ENCODE measurements at places on chromosomes 16 and 17.

- DNase-seq, result peak; percentile 57
Observed at GRCh38 chr16:73047536-73048291, at the start of gene ZFHX3. Gene ZFHX3, minus strand, starts transcription at chr16:73048128. Its CDS starts 87,983 bp downstream, at chr16:72960145.

- DNase-seq, result no peak
Observed at GRCh38 chr17:39054111-39054645, 87.0 kb upstream of the FBXO47 start.

DNA sequence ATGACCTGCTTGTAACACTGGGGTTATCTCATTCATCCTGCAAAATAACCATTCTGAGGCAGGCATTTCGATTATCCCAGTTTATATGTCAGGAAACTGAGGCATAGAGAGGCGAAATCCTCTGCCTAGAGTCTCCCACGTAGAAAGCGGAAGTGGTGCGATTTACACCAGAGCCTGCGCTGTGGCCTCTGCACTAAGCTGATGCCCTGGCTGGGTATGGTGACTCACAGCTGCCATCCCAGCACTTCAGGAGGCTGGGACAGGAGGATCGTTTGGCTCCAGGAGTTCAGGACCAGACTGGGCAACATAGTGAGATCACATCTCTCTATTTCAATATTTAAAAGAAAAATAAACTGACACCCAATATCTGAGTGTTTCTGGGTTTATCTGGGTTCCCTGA is 59.3 kb upstream of the BCO1 start:
- DNase-seq, result no peak

DNA sequence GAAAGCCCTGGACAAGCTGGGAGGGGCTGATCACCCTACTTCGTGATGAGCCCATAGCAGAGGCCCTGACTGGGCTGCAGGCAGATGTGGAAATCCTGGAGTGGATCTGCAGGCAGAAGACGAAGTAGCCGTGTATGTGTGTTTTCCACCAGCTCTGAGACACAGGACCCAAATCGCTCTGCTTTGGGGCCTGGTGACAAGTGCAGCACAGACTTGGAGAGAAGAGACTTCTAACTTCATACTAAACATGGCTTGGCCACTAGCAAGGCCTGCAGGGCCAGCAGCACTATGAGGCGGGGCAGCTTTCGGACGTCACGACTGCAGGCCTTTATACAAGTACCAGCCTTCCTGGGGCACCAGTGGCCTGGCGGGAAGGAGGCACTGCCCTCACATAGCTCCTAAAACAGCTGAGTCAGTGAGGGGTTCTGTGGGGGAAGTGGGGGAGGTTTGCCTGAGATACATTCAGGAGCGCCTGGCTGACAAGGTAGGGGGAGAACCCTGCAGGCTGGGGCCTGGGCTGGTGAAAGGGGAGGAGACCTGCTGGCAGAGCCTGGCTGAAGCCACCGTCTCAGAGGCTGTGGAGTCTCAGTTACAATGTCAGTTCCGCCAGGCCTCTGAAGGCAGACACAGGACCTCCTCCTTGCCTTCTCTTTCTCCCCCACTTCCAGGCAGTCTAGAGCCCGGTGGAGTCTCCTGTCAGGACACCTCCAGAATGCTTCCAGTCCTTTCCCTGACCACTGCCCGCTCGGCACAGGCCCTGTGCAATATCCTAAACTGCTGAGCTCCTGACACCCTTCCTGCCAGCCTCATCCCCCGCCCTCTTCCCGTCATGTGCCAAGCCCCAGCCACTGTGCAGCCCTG is 73.4 kb downstream of the WSB1 start:
- no peak for DNase-seq

GRCh38 chr17:33667052-33667509 is 374.0 kb upstream of the ASIC2 start:
- DNase-seq, result peak; percentile 44

GRCh38 chr16:29139261-29139802 is 154.5 kb downstream of the LAT start:
- no peak for DNase-seq

GRCh38 chr16:30406795-30407101 is 658 bp upstream of the ZNF771 start:
- no peak for DNase-seq

- DNase-seq, result no peak
Observed at GRCh38 chr16:68732741-68733399, 4.2 kb upstream of the CDH1 start.

DNA sequence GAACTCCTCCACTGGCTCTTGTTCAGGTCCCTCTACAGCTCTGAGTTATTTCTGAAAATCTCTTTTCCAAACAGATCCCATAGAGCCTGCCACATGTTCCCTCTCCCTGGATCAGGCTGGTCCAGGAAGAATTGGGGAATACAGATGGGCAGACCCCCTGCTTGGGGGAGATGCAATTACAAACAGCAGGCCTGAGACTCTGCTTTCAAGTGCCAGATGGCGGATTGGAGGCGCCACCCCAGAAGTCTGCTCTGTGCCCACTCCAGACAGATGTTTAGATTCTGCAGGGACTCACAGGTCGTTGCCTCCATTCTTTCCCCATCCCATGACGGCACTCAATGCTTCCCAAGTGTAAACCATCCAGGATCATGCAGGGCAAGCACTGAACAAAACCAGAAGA is 316.6 kb downstream of the SLC39A11 start:
- no peak for DNase-seq

GRCh38 chr16:87765473-87765775 is 362 bp downstream of the KLHDC4 start:
- DNase-seq, result peak; percentile 29

DNA sequence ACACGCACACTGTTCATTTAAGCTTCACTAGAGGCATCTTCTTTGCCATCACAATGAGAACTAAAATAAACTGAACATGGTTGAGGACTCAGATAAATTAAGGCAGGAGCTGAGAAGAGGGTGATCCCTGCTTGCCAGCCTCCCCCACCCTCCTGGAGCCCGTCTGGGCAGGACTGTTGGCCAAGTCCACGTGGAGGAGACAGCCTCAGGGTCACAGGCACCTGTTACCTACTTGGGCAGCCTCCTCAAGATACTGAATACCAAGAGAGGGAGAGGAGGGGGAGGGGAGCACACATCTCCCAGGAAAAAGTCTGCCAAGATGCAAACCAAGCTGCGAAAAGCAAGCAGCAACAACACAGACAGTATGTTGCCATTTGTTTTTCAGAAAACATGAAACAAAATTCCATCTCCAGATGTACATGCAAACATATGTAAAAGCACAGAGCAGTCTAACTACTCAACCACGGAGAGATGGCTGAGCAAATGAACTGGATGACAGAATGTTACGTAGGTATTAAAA is 67.4 kb downstream of the SLC39A11 start:
- DNase-seq, result no peak

- DNase-seq, result no peak
Observed at GRCh38 chr16:26599785-26600104, 467.0 kb upstream of the C16orf82 start.
